ENCODE measurements at places on chromosomes 3 and 15. TPM values are rescaled to one million over a fixed set of nuclear protein-coding genes. Genes with fewer than 3 reads are reported as not detected.

The TSEN2 gene
- 19.1 TPM for total RNA-seq

The GOLGA8R gene
- total RNA-seq = 1.6 TPM

The AADAC gene
- not detected for total RNA-seq

The GPR27 gene
- 1.6 TPM for total RNA-seq

The ABI3BP gene
- total RNA-seq = 3.1 TPM

The RGMA gene
- 3.1 TPM for total RNA-seq

The SOX14 gene
- total RNA-seq = not detected

The EFHB gene
- under 0.01 TPM for total RNA-seq

The GHSR gene
- total RNA-seq = not detected

The RAB5A gene
- total RNA-seq = 96.0 TPM

The SERPINI1 gene
- 2.7 TPM for total RNA-seq

The LRRC34 gene
- total RNA-seq = 0.43 TPM

The TF gene
- 0.21 TPM for total RNA-seq

The NRROS gene
- total RNA-seq = 0.07 TPM

The CIDEC gene
- total RNA-seq = not detected

The CAMKV gene
- not detected for total RNA-seq

The SEMA3G gene
- 0.34 TPM for total RNA-seq

The UTS2B gene
- total RNA-seq = not detected

The SHC4 gene
- under 0.01 TPM for total RNA-seq

The MCF2L2 gene
- 0.68 TPM for total RNA-seq

The PRR20G gene
- total RNA-seq = not detected

Measured in nasal cavity respiratory epithelium epithelial cell of viscerocranial mucosa (primary cell).